ENCODE measurements at places on chromosomes 6 and 20. TPM values are rescaled to one million over a fixed set of nuclear protein-coding genes. Genes with fewer than 3 reads are reported as not detected.

The ZBTB46 gene
- 16.7 TPM for total RNA-seq

The SAMD3 gene
- total RNA-seq = 1.6 TPM

The COL21A1 gene
- total RNA-seq = 20.3 TPM

The KCTD20 gene
- total RNA-seq = 25.8 TPM

The CAP2 gene
- 127 TPM for total RNA-seq

The CHMP4B gene
- total RNA-seq = 88.3 TPM

The BMP2 gene
- total RNA-seq = 2.7 TPM

The NKAPL gene
- total RNA-seq = 6.2 TPM

The ABHD16B gene
- not detected for total RNA-seq

The MTRF1L gene
- 31.0 TPM for total RNA-seq

The CCM2L gene
- total RNA-seq = 9.4 TPM

The ID1 gene
- total RNA-seq = 141 TPM

The F13A1 gene
- total RNA-seq = 140 TPM

The ADGB gene
- not detected for total RNA-seq

The RIPOR2 gene
- 2.4 TPM for total RNA-seq

The PSMG4 gene
- 9.6 TPM for total RNA-seq

The DNMT3B gene
- total RNA-seq = 0.57 TPM

The SIRPG gene
- 0.19 TPM for total RNA-seq

The SSTR4 gene
- total RNA-seq = not detected

The XRN2 gene
- 33.4 TPM for total RNA-seq

The ZFP57 gene
- total RNA-seq = 0.40 TPM

The ID4 gene
- total RNA-seq = 38.2 TPM

The DEF6 gene
- 2.6 TPM for total RNA-seq

The GJA1 gene
- 101 TPM for total RNA-seq

The PPP2R5D gene
- 37.7 TPM for total RNA-seq

The OXT gene
- total RNA-seq = not detected

The TDP2 gene
- 43.4 TPM for total RNA-seq

The CALHM4 gene
- total RNA-seq = not detected

The TGM2 gene
- 1,246 TPM for total RNA-seq

The WFDC10B gene
- not detected for total RNA-seq

The TSPO2 gene
- not detected for total RNA-seq

The GGTLC1 gene
- total RNA-seq = not detected

The ENPP5 gene
- 12.7 TPM for total RNA-seq

The BPIFB2 gene
- total RNA-seq = not detected

The C20orf141 gene
- not detected for total RNA-seq

The FAM162B gene
- 2.0 TPM for total RNA-seq

The TRAPPC3L gene
- 0.22 TPM for total RNA-seq

The OR2J3 gene
- total RNA-seq = not detected

The HLA-DOA gene
- 1.3 TPM for total RNA-seq

The PTK6 gene
- total RNA-seq = not detected

The ETV7 gene
- total RNA-seq = 0.18 TPM

The CNKSR3 gene
- 21.1 TPM for total RNA-seq

The SLC17A3 gene
- total RNA-seq = not detected

The MATN4 gene
- 0.17 TPM for total RNA-seq

All from right cardiac atrium (tissue), 5 donors.